Activated CD4-positive, alpha-beta memory T cell treated with anti-CD3 and anti-CD28 coated beads for 36 hours (primary cell): ENCODE measurements at places on chromosomes 13 and 19.

DNA sequence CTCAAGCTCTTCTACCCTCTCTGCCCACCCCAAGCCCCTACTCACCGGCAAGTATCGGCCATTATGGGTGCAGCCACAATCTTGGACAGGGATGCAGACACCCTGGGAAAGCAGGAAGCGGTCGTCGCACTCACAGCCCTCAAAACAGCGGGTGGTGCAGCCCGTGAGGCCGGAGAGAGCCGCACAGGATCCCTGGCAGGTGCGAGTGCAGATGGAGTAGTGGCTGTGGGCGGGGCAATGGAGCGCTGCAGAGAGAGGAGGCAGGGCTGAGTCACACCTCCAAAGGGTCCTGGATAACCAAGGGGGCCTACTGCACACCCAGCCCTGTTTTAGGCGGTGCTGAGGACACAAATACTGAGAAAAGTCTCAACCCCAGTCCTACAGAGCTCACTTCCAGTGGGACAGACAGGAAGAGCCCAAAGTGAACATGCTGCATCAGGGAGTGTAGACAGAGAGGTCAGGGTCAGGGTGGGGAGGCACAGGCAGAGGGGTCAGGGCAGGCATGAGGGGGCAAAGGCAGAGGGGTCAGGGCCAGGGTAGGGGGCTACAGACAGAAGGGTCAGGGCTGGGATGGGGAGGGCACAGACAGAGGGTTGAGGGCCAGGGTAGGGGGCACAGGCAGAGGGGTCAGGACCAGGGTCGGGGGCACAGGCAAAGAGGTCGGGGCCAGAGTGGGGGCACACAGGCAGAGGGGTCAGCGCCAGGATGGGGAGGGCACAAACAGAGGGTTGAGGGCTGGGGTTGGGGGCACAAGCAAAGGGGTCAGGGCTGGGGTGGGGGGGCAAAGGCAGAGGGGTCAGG is 24.2 kb upstream of the FBL start:
- DNase-seq, result no peak

GRCh38 chr13:18991060-18991459 is 190.6 kb downstream of the TUBA3C start:
- DNase-seq, result no peak

DNA sequence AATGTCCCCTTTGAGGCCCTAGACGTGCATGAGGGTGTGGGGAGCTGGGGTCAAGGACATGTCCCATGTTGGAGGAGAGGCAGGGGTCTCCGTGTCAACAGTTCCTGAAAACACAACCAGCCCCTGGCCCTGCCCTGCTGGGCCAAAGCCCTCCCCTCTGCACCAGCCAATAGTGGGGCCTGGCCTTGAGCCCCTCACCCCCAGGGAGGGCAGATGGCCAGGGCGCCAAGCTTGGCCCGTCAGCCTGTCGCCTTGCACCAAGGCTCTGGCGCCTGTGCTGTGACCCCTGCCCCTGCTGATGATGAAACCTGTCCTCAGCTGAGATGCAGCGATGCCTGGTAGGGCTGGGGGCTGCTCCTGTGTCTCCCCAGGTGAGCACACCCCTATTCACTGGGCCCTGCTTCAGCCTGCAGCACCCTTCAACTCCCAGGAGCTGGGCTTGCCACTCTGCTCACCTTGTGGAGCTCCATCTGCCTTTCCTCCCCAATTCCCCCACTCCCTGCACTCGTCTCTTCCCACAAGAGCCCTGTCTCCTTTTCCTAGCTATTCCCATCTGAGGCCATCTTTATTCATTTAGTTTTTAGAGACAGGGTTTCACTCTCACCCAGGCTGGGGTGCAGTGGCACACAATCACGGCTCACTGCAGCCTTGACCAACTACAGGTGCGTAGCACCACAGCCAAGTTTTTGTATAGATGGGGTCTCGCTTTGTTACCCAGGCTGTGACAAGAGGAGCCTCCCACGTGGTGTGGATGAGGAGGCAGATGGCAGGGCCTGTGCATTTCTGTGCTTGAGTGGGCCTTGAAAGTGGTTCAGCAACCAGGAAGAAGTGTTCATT is 2.1 kb upstream of the HAMP start:
- DNase-seq, result no peak

DNA sequence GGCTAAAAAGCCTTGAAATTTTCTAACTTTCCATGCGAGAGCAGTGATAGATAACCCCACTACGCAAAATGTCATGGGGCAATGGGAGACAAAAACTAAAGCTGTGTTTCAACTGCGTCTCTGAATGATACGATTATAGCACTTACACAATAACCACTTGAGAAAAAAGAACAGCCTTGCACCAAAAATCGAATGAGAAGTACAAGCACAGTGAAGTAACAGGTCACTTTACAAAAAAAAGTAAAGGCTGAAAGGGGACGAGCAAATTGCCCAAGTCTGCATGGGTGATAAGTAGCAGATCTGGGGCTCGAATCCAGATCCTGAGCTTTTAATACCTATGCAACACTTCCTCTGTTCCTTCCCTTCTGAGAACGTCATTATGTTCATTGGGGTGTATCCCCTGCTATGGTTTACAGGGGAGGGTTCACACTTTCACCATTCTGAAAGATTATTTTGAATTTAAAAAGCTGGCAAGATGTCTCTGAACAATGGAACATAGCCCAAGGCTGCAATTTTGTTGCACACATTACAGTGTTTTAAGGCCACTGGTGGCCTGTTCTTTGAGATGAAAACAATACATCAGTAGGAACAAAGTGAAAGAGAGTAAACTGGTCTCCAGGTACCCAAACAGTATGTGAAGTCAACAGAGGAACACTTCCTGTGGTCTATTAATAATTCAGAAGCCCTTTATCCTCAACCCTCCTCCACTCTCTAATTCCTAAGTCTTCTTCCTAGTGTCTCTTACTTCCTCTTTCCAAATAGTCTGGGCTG is 3.2 kb downstream of the CPB2 start:
- no peak for DNase-seq

- DNase-seq, result no peak
Observed at GRCh38 chr13:50226515-50227155, 211.4 kb downstream of the KCNRG start.
